Breast epithelium (tissue), 4 donors: ENCODE measurements at places on chromosomes 12 and 14. TPM values are rescaled to one million over a fixed set of nuclear protein-coding genes. Genes with fewer than 3 reads are reported as not detected.

- no peaks in the 10 kb centered on the region for H3K27me3 ChIP-seq
- no peaks in the 10 kb centered on the region for H3K36me3 ChIP-seq
- H3K27ac ChIP-seq, result no peak overlapping the region
- H3K4me3 ChIP-seq, result no peak overlapping the region
- no peaks in the 10 kb centered on the region for H3K4me1 ChIP-seq
Observed at GRCh38 chr12:98274430-98275130, 240.8 kb upstream of the TMPO start.

- DNase-seq, result no peak
- no peaks in the 10 kb centered on the region for H3K4me1 ChIP-seq
- H3K36me3 ChIP-seq, result no peaks in the 10 kb centered on the region
Observed at GRCh38 chr12:114876968-114877680, 193.1 kb upstream of the TBX3 start.

Gene LRP10
- total RNA-seq, result 82.3 TPM

DNA sequence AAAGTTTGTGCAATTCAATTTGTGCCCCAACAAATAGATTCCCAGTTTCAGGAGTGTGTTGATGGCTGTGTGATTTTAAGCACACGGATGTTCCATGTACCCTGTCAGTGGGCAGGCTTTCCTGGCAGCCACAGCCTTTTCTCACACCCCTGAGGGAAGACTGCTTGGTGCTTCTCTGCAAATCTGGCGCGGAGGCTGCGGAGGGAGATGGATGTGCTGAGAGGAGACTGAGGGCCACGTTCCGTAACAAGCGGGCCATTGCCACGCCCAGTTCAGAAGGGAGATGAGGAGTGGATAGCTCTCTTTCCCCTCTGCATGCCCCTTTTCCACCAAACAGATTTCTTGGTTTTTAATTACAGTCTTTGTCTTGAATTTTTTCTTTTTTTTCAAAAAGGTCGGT lies 89.1 kb downstream of the BEGAIN start:
- no peak overlapping the region for H3K4me3 ChIP-seq
- no peaks in the 10 kb centered on the region for H3K27me3 ChIP-seq
- H3K27ac ChIP-seq, result no peak overlapping the region
- no peaks in the 10 kb centered on the region for H3K36me3 ChIP-seq
- H3K4me1 ChIP-seq, result no peaks in the 10 kb centered on the region
- no peak for DNase-seq

DNA sequence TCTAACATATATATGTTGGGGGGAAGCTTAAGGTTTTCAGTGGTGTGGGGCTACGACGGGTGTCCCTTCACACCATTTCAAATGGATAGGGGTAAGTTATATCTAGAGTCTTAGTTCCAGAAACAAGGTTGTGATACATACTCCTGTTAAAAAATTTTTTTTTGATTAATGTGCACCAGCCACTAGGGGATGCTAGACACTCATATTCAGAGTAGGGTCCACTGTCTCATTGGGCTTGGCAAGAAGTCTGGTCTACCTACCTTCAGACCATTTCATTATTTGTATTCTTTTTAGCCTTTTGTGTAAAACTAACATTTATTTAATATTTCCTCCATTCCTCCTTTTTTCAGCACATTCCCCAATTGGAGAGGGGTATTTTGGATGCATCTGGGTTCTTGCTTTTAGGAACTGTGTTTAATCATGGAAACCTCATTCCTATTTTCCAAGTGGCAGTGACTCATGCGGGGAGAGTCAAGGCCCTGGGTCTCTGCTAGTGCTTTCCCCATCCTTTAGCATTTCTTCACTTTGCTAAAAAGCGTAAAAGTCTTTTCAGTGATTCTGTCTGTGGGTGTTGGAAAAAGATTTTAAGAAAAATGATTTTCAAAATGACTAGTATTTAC lies 33.4 kb downstream of the ANO4 start:
- H3K4me1 ChIP-seq, result no peaks in the 10 kb centered on the region
- no peak overlapping the region for H3K27ac ChIP-seq
- DNase-seq, result no peak
- no peaks in the 10 kb centered on the region for H3K27me3 ChIP-seq

- no peaks in the 10 kb centered on the region for H3K4me1 ChIP-seq
- no peak for DNase-seq
- H3K36me3 ChIP-seq, result no peaks in the 10 kb centered on the region
- no peaks in the 10 kb centered on the region for H3K27me3 ChIP-seq
- H3K27ac ChIP-seq, result peak overlapping the region; percentile 34
- no peak overlapping the region for H3K4me3 ChIP-seq
Observed at GRCh38 chr14:88613552-88614010, 50.7 kb downstream of the ZC3H14 start.

Gene SLC10A1
- total RNA-seq, result not detected

Gene ABCB9
- 8.6 TPM for total RNA-seq

Gene CLEC2D
- 23.9 TPM for total RNA-seq

Gene C12orf50
- total RNA-seq, result not detected
